ENCODE measurements at places on chromosomes 5 and 9.

GRCh38 chr5:131209506-131210150 lies 38.9 kb downstream of the LYRM7 start:
- no peak for DNase-seq

GRCh38 chr5:164577742-164578141 lies 1072.3 kb downstream of the MAT2B start:
- DNase-seq, result no peak

DNA sequence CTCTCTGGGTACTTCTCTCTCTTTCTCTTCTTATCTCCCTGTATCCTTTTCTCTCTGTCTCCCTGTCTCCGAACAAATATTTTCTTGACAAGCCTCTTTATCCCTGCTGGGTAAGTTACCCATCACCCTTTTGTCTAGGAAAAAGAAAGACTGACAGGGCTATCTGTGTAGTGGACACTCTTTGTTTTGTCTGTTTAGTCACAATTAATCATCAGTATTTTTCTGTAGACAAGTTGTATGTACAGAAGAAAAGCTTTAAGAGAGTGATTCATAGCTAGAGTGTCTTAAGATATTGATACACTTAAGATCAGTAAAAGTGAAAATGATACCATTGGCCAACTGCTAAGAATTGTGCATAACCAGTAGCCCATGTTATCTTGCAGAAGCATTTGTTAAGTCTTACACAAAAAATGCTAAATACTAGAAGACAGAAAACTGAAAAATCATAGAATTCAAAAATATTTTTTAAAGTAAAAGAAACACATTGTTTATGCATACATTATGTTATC lies 1043.8 kb upstream of the EDIL3 start:
- DNase-seq, result no peak

GRCh38 chr9:129142138-129142935 lies 31.1 kb downstream of the PTPA start:
- DNase-seq, result no peak

DNA sequence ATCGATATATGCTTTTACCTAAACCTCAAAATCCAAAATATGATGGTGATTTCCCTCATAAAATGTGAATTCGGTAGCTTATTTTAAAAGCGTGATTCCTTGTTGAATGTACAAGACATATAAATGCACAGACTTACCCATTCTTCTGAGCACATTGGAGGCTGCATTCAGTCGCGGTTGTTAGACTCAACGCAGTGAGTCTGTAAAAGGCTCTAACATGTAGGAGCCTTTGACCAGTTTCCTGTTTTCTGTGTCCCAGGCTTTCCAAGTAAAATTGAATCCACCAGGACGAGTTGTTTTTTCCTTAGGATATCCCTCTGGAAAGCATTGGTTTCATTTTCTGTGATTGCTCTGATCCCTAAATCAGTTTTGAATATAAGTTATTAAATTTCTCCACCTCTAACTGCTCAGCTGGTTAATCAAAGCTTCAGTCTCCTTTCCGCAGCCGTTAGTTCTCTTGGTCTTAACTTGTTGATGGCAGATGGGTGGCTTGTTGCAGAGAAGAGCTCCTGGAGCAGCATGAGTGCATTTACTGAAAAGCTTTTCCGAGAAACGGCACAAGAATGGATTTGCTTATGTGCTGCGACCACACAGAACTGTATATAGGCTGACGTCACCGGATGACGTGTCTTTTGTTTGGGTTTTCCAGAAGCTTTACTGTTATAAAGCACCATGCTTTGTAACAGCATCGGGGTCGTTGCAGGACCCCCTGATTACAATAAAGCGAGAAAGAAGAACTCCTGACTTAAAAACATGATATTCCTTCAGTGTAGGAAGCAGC lies at the start of gene LRRTM2:
Gene LRRTM2, minus strand, starts transcription at position 565 of the 781 bp plus-strand sequence. Its CDS starts 424 bp downstream, at position 141.
- DNase-seq, result peak; percentile 82

- DNase-seq, result peak; percentile 62
Measured at GRCh38 chr9:93235300-93235960, 51.5 kb downstream of the WNK2 start.

DNA sequence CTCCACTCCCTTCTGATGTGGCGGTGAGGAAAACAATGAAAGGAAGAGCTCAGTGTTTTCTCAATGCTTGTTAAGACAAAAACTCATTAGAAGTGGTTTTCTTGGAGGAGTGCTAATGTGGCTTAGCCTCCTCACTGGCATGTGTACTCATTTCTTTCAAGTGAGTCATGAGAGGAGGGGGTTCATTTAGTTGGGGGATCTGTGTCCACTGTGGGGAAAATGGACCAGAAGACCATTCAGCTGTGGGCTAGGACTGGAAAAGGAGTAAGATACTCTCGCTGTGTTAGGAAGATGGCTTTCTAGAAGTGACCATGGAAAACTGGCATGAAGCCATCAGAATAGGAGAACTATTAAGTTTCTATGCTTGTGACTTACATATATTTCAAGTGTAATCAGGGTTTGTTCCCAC lies 23.5 kb downstream of the KLF9 start:
- DNase-seq, result no peak

GRCh38 chr5:176740702-176741496 lies 69.5 kb upstream of the UNC5A start:
- DNase-seq, result no peak

GRCh38 chr5:137960141-137960540 lies 70.9 kb downstream of the PKD2L2 start:
- DNase-seq, result no peak

DNA sequence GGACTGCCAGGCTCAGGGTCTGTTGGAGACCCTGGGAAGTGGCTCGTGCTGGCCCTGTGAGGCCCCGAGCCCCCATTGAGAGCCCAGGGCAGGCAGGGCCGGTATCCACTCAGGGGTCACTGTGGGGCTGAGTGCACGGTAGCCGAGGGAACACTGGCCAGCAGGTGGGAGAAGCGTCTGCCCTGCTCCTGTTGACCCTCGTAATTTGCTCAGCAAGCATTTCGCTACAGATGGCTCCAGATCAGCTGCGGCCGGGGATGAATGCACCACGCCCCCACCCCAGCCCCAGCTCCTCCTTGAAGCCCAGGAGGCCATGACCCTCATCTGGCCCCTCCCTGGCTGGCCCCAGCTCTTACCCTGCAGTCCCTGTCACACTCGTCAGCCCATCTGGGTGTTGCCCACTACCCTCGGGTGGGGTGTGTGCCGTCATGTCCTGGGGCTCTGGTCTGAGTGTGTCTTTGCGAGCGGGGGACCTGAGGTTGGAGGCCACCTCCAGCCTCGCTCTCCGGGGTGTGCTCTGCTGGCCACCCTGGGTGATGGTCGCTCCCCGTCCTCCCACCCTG lies 6.1 kb upstream of the NRARP start:
- no peak for DNase-seq

DNA sequence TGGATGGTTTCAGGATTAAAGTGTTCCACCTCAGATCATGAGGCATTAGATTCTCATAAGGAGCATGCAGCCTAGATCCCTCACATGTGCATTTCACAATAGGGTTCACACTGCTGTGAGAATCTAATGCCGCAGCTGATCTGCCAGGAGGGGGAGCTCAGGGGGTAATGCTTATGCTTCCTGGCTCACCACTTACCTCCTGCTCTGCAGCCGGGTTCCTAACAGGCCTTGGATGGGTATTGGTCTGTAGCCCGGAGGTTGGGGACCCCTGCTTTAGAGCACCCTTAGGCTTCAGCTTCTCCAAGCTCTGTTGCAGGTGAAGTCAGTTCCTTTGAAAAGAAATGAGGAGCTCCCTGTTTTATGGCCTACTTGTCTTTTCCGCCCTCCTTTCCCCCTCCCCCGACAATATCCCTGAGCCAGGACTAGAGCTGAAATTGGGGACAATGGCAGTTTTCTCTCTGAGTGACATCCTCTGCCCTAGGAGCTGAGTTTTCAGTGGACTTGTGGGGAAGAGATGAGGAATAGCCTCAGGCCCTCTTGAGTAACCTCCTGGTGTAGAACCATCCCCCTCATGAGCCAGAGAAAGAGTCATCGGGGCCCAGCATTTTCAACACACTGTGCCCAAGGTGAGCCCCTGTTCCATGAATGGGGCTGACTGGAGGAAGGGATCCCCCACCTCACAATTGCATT lies 16.2 kb upstream of the MAT2B start:
- no peak for DNase-seq

- DNase-seq, result no peak
Measured at GRCh38 chr9:124005029-124005771, 6.4 kb upstream of the LHX2 start.

DNA sequence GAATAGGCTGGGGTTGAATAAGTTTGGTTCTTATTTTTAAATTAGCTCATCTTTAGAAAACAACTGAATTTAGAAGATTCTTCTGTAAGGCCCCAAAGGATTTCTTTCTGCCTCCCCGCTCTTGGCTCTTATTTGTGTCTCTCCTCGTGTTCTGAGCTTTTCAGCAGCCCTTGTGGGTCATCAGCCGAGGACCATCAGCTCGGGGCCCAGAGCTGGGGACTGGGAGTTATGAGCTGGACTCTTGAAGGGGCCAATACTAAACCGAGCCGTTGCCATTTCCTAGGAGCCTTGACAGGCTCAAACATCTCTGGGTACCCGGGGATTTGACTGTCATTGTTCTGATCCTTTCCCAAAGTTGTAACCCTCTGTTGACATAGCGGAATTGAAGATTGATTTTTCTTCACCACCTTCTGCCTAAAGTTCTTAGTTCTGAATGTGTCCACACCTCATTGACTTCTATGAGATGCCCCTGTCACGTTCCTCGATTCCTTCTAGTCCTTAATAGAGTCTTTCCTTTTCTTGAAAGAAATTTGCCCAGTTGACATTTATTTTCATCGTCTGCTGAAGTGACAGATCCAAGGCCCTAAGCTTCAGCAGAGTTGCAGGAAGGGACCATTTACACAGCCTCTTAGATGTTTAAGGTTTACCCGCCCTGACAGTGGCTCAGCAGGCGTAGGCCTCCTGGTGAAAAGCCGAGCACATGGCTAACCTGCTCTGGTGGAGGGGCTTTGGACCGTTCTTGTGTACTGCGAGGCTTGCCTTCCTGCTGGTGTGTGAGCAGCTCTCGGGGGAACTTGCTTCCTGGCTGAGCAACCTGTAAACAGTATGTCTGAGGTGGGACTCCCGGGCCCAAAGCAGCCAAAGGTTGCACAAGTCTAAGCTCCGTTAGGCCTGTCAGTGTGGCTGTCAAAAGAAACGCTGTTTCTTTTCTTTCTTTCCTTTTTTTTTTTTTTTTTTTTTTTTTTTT lies 24.0 kb downstream of the ABL1 start:
- DNase-seq, result no peak

DNA sequence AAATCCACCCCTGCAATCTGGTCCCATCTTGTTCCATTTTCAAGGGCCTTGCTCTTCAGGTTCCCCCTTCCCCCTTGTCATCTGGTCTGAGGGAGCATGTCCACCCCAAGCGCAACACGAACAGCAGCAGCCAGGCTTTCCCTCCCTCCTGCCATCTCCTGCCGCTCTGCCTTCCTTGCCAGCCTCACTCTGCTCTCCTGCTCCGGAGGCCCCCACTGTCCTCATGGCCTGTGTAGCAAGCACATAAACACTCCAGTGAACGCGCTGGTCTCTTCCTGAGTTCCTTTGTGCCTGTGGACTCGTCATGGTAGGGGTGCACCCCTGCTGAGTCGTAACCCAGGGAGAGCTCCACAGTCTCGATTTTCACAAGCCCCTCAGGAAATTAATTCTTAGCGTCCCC lies 29.9 kb downstream of the TENT4A start:
- no peak for DNase-seq

DNA sequence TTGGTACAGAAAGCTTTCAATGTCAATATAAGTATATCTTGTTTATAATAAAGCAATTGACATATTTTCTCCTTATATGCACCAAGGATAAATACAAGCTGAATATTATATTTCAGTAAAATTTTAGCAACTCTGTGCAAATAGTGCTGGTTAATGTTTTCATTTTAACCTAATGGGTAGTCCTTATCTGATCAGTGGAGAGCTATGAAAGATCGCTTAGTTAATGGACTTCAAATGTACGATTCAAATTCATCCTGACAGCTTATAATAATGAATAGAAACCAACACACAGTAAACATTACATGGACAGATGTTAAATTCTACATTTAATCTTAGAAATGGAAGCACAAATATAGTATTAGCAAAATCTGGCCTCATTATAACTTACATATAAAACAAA lies 1495.2 kb upstream of the C9orf72 start:
- DNase-seq, result no peak

- DNase-seq, result no peak
Measured at GRCh38 chr5:6762116-6762515, 48.9 kb downstream of the TENT4A start.

Measured in skin of body (tissue), 3 donors.